Cardiac muscle cell (in vitro differentiated cells and primary cell): ENCODE measurements at places on chromosomes 3 and 15. TPM values are rescaled to one million over a fixed set of nuclear protein-coding genes. Genes with fewer than 3 reads are reported as not detected.

Gene AADACL2
- not detected in 2 replicates for total RNA-seq

Gene CLDN18
- total RNA-seq: 0.07 TPM in 1 of 2 replicates, not detected in the other

Gene SLC38A3
- 9.5 and 14.7 TPM in 2 replicates for total RNA-seq

Gene RAD51
- total RNA-seq: 6.0 and 6.2 TPM in 2 replicates

Gene CLEC3B
- total RNA-seq: 1.3 TPM in 1 of 2 replicates, not detected in the other

Gene FAM107A
- not detected in 2 replicates for total RNA-seq

Gene WNT5A
- 94.2 and 113 TPM in 2 replicates for total RNA-seq

Gene ARF4
- total RNA-seq: 70.7 and 86.2 TPM in 2 replicates

Gene NOP10
- 110 and 143 TPM in 2 replicates for total RNA-seq

Gene PLA1A
- 0.07 TPM in 1 of 2 replicates, not detected in the other for total RNA-seq
